Kidney (tissue), 22 donors: ENCODE measurements at places on chromosomes 7 and 10. TPM values are rescaled to one million over a fixed set of nuclear protein-coding genes. Genes with fewer than 3 reads are reported as not detected.
A peak's percentile ranks its signal among the peaks of the same experiment; 100 is the strongest.

- peak; percentile 13 for DNase-seq
Observed at GRCh38 chr7:70193514-70193913, 595.2 kb downstream of the AUTS2 start.

The ASL gene
- 57.2 TPM for total RNA-seq

DNA sequence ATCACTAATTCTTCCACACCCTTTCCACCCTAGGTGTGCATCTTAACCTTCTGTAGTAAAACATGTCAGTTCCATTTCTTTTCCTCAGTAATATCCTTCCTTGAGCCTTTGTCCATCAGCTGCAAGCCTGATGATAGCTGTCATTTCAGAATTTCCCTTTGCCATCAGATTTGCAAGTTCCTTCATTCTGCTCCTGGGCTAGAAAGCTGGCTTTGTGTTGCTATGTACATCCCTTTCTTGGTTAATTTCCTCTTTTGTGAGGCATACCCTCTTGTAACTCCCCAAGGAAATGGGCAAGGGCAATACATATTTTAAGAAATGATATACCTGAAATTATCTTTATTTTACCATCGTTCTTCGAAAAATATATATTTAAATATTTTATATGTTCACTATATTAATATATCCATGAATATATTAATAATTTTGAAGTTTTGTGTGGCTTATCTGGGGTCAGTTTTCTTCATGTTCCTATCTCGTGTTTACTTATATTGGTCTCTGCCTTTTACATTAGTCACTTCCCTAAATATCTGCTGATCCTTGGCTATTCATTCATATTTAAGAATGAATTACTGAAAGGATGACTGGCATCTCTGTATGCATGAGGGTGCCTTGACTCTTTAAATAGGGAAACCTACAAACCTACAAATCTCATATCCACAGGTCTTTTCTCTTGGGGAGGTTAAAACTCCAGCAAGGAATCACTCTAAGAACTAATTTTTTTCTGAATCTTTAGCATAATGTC is 143.8 kb downstream of the ZNF22 start:
- DNase-seq = no peak

DNA sequence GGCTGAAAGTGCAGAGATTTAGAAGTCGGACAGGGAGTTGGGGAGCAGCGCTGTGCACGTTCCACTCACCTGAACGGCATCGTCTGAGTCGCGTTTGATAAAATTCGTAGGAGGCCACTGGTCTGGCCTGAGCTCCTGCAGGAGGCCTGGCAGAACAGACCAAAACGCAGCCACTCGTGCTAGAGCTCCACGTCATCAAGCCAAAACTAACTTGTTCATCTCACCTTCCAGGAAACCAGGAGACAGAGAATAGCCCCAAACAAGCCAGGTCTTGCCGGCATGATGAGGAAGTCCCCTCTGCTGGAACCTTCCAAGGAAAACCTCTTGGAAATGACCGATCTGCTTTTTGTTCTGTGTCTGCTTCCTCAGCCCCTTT is 43.4 kb upstream of the DNAJB6 start:
- DNase-seq = no peak

GRCh38 chr10:67670401-67670800 is 25.6 kb downstream of the CTNNA3 start:
- no peak for DNase-seq

GRCh38 chr10:16986406-16987205 is 143.0 kb downstream of the CUBN start:
- DNase-seq = peak; percentile 63

- no peak for DNase-seq
Observed at GRCh38 chr10:65891073-65891981, 1034.5 kb upstream of the LRRTM3 start.

The ZNF248 gene
- total RNA-seq = 11.6 TPM

- DNase-seq = no peak
Observed at GRCh38 chr7:129855234-129855673, 97.5 kb downstream of the UBE2H start.

- DNase-seq = no peak
Observed at GRCh38 chr7:105016709-105017656, 3.0 kb downstream of the KMT2E start.

DNA sequence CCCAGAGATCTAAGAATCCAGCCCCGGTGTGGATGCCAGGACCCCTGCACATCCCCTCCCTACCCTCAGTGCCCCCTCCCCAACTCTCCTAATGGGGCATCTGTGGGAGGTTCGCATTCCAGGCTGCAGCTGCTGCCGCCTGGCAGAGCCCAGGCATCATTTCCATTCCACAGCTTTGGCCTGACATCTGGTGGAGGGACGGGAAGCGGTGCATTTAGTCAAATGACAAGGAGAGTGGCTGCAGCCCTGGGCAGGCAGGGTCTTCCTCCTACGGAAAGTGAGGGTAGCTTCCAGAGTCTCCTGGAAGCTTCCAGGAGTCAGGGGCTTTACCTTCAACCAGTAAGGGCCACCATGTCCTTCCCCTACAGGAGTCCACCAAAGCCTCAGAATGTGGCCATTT is 30.8 kb downstream of the PRLHR start:
- DNase-seq = peak; percentile 85

- no peak for DNase-seq
Observed at GRCh38 chr7:47651355-47652317, 69.7 kb upstream of the TNS3 start.

DNA sequence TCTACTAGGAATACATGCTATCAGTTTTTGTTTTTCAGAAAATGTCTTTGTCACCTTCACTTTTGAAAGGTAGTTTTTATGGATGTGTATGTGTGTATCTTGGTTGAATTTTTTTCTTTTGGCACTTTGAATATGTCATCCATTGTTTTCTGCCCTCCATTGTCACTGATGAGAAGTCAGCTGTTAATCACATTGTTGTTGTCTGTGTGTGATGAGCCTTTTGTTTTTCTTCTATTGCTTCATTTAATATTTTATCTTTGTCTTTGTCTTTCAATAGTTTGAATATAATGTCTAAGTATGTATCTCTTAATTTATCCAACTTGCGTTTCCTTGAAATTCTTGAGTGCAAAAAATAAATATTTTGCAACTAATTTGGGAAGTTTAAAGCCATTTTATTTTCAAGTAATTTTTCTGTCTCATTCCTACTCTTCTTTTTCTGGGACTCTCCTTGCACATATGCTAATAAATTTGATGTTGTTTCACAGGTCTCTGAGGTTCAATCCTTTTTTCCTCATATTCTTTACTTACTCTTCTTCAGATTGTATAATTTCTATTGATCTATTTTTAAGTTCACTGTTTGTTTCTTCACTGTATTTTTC is 546.9 kb upstream of the GHITM start:
- no peak for DNase-seq

- no peak for DNase-seq
Observed at GRCh38 chr7:152355474-152356057, 80.2 kb downstream of the KMT2C start.

- DNase-seq = no peak
Observed at GRCh38 chr10:29699621-29700020, 64.8 kb upstream of the SVIL start.

The KCNIP2 gene
- total RNA-seq = 3.4 TPM

The CRHR2 gene
- not detected for total RNA-seq

DNA sequence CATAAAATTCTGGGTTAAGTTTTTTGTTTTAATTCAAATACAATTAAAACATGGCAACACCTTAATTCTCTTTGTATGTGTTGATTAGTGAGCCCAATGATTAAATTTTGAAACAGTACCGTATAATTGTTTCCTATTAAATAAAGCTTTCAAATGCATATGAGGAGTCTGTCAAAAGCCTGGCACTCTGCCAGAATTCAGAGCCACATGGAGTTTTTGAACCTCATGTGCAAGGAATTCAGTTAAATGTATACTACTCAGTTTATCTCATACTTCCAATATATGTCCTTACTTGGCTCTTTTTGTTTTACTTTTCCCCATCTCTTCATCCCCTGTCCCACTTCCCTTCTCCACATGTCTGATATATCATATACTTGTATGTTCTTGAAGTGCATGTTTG is 165.6 kb upstream of the FAM3C start:
- no peak for DNase-seq

The IFIT3 gene
- 20.1 TPM for total RNA-seq

GRCh38 chr7:133081119-133081598 is 731 bp downstream of the CHCHD3 start:
- DNase-seq = peak; percentile 10

The MRPL43 gene
- total RNA-seq = 81.5 TPM

DNA sequence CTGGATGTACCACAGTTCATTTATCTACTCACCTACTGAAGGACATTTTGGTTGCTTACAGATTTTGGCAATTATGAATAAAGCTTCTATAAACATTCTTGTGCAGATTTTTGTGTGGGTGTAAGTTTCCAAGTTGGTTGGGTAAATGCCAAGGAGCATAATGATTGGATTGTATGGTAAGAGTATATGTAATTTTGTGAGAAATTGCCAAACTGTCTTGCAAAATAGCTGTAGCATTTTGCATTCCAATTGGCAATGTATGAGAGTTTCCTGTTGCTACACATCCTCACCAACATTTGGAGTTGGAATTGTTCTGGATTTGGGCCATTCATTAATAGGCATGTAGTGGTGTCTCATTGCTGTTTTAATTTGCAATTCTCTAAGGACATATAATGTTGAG is 33.9 kb upstream of the HYAL4 start:
- no peak for DNase-seq

The CCDC3 gene
- 33.5 TPM for total RNA-seq

The VOPP1 gene
- total RNA-seq = 98.7 TPM

DNA sequence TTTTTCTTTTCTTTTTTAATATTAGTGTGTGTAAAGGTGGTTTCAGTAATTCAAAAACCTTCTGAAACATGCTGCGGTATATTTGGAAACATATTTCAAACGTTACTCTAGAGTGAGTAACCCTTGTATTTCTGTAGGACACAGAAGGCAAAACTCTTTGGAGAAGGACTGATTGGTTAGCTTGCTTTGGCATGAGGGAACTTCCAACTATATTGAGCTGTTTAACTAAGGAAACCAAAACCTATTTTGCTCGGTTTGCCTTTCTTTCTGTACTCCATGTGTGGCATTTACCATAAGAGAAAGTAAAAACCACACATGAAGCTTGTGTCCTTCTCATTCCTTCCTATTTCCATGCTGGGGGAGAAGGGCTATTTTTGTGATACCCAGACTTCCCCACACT is 149.8 kb downstream of the DYNC1I1 start:
- no peak for DNase-seq

DNA sequence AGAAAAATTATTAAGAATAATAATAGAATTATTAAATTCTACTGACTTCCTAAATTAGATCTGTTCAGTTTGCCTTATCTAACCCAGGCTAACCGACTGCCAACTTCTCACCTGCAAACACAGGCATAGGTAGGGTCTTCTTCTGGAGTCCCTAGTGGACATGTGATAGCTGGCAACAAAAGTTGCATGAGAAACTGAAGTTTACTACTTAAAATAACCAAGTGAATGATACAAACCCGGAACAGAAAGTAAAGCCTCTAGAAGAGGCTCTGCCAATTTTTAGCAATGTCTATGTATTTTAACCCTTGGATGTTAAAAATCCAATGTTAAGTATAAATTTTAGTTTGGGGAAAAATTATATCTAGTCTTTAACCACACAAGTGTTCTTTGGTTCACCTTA is 37.6 kb downstream of the NDUFB2 start:
- no peak for DNase-seq

DNA sequence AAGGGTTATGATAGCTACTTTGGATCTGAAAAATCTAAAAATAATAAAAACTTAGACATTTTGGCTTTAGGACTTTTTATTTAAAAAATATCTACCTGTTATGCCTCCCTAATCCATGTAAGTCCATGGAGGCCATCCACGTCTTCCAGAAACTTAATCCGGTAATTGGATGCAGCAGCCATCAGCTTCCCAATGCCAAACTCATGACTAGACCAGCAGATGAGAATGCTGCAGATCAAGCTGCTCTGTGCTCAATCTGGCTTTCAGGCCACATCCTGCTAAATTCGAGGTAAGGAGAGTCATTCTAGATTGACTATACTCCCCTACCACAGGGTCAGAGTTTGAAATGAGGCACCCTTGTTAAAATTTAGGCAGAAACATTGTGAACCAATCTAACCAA is 168.5 kb upstream of the TCERG1L start:
- no peak for DNase-seq

The FKBP6 gene
- total RNA-seq = 0.13 TPM

GRCh38 chr10:21336476-21337170 is 188.9 kb downstream of the SKIDA1 start:
- DNase-seq = peak; percentile 78
